ENCODE measurements at places on chromosomes 12 and 14.

DNA sequence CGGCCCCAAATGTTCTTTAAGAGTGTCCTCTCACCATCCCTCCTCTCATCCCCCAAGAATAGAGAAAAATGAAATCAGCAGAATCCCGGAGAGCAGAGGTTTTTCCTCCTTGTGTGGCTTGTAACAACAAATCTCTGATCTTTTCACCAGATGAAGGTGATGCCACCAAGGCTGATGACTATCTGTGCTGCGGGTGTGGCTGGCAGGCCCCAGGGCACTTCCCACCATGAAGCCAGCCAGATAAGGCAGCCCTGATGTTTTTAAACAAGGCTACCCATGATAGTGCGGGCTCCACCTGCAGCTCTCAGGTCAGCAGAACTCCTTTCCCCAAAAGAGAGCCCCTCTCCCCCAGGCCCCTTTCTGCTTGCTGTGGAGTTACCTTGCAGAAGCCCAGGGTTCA is 58.0 kb upstream of the PARP11 start:
- no peak for DNase-seq

DNA sequence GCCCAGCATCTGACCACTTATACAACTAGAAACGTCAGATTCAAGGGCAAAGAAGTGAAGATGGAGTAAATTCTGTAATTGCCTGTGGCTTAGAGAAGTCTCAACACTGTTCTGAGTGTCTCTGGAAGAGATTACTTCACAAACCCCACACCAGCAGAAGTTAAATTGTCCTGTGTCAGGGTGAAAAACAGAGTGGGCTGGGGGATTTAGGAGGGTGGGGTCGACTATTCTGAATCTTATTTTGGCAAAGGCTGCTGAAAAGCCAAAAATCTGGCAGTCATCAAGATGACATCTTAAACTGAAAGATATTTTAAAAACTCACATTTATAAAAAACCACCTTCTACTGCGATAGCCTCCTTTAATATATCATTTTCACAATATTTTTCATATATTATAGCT is 180.8 kb downstream of the KLHL28 start:
- DNase-seq, result no peak

- DNase-seq, result no peak
Measured at GRCh38 chr14:77557391-77557790, 58.8 kb upstream of the ISM2 start.

GRCh38 chr12:12947902-12948301 is 4.1 kb downstream of the GPRC5D start:
- DNase-seq, result no peak

GRCh38 chr14:76490735-76491134 is 114.8 kb downstream of the ESRRB start:
- DNase-seq, result no peak

GRCh38 chr12:131385313-131386166 is 325.4 kb upstream of the SFSWAP start:
- DNase-seq, result no peak

DNA sequence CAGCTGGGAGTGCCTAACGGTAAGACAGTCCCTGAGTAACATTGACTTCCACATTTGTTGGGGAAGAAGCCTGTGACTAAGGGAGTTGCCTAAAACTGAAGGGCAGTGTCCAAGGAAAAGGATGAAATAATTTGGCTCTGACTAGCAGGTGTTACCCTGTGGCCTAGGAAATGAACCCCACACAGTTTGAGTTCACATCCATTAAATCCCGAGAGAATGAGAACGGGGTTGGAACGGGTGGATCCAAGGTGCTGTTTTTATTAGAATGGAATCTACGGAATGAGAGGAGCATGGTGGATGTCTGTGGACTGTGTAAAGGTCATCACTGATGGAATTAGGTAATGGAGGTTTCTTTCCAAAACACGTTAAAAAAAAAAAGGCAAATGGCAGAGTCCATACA is 324.0 kb downstream of the MED13L start:
- no peak for DNase-seq

DNA sequence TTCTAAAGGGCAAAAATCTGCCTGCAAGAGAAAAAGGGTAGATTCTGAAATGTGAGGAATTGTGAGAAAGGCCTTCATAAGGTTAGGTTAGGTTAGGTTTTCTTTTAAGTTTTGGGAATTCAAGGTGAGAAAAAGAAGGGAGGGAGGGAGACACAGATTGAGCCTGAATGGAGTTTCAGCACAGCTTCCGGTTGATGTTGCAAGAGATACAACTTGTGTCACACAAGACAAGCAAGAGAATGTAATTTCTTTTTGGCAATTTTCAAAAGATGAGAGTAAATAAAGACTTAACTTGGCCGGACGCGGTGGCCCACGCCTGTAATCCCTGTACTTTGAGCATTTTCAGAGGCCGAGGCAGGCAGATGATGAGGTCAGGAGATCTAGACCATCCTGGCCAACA is 63.8 kb downstream of the CPSF2 start:
- DNase-seq, result no peak

DNA sequence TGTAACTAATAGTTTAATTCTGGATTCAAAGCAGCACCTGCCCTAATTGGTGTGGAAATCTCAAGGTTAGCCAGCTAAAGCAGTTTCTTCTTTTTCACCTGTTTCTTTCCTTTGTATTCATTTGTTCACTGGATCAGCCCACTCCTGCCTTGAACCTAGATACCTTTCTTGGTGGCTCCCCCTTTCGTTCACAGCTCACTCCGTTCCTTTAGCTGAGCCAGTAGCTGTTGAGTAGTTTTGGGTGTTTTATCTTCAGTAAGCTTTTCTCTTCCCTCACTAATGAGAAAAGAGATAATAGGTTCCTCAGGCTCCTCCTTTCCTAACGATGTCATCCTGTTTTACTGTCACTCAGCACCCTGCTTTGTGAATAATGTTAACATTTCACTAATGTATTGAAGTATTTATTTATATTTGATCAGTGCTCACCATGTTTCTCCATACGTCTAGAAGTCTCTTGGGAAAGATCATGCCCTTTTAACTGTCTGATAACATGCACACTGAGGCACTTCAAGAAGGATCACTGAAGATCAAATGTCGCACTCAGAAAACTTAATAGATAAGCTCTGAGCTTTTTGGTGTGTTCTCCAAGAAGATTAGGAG is 121.1 kb downstream of the TGFB3 start:
- no peak for DNase-seq

- no peak for DNase-seq
Measured at GRCh38 chr14:97028382-97028781, 231.2 kb downstream of the VRK1 start.

GRCh38 chr12:85603556-85603955 is 232.7 kb downstream of the RASSF9 start:
- DNase-seq, result no peak

GRCh38 chr12:103529306-103529705 is 33.5 kb upstream of the C12orf42 start:
- DNase-seq, result no peak

DNA sequence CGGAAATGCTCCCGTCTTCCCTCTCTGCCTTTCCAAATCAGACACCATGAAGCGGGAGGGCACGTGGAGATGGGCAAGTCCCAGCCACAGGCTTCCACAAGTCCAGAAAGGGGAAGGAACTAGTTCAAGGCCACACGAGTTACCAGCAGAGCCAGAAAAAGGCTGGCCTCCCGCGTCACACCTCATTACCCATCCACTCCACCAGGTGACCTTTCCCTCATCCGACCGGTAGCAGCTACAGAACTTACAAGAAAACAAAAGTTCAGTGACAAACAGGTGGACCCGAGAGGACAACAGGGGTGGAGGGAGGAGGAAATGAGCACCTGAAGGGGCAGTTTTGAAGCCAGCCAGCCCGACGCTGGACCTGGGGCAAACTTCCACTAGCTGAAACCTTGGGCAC is 46.9 kb downstream of the CHGA start:
- no peak for DNase-seq

DNA sequence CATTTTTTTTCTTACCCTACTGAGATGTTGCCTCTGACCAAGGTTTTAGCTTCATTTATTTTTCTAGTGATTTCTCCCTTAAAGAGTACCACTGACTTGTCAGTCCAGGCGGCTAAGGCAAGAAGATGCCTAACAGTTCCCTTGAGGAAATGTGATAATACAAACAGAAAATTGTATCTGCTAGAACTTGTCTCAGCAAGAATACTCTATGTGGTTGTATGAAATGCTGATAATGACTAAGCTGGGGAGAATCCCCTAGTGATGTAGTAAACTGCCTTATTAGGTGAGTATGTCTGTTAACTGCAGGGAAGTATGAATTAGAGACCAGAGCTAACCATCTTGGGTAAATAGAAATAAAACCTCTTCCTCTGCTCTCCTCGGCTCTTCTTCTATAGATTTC is 6.7 kb downstream of the C12orf54 start:
- DNase-seq, result no peak

- DNase-seq, result no peak
Measured at GRCh38 chr12:68876461-68876860, 56.5 kb downstream of the CPM start.

GRCh38 chr14:93076755-93077154 is 39.0 kb downstream of the ITPK1 start:
- no peak for DNase-seq

DNA sequence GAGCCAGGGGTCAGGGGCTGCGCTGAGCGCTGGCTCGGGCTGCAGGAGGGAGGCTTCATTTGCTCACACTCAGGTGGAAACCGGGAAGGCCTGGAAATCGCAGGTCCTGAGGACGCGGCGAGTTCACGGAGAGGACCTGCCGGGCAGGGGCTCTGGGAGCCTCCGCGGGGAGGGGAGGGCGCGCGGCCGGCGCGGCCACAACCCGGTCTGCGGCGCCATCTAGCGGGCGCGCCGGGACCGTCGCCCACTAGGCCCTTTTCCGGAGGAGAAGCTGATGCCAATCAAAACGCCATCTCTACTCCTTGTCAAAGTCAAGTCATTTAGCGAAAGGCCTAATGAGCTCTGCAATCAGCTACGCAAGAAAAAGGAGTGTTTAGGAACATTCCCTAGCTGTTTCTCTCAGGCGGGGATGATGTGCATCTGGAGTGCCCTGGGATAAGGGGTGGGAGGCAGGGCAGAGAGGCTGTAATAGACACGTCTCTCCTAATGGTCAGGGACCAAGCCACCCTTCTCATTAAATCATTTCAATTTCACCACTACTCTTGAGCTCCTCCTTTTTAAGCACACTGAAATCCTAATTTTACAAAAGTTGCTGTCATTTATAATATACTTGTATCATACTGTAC is 885.8 kb upstream of the TMEM132C start:
- DNase-seq, result peak; percentile 3

- peak; percentile 32 for DNase-seq
Measured at GRCh38 chr12:130761537-130762318, 45.6 kb upstream of the RIMBP2 start.

DNA sequence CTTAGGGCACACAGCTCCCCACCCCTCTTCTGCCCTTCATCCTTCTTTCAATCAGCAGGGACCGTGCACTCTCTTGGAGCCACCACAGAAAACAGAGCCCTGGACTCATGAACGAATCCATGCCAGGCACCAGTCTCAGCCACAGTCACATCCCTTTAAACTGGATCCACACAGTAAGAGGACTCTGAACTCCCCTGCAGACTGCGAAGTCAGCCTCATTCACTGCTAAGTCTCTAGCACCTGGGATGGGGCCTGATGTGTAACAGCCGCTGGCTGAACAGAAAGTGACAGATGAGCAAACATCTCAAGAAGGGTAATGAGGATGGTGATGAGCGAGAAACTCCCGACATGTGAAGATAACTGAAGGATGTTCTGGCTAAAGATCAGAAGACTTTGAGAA is 45.8 kb upstream of the IQSEC3 start:
- no peak for DNase-seq

GRCh38 chr12:101468948-101469347 is 6.2 kb upstream of the SPIC start:
- no peak for DNase-seq

DNA sequence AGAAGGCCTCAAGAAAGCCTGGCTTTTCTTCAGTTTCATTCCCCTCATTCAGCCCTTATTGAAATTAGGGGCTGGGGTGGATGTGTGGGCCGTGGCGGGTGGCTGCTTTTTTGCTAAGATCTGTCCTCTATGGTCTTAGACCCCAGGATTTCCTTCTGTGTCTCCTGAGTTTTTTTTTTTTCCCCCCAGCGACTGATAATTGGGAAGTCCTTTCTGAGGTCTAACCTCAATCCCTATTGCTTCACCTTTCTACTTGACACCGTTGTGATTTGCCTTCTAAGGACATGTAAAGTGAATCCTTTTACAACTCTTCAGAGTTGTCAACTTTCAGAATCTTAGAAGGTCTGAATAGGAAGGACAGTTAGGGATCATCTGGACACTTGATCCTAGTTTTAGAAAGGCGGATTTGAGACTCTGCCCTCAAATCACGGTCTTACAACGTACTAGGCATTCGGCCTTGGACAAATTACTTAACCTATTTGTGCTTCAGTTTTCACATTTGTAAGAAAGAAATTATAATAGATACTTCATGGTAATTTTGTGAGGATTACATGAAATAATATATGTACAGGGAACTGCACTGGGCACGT is 4.4 kb downstream of the GPR84 start:
- DNase-seq, result no peak

- DNase-seq, result no peak
Measured at GRCh38 chr14:96109596-96110355, 70.6 kb downstream of the C14orf132 start.

DNA sequence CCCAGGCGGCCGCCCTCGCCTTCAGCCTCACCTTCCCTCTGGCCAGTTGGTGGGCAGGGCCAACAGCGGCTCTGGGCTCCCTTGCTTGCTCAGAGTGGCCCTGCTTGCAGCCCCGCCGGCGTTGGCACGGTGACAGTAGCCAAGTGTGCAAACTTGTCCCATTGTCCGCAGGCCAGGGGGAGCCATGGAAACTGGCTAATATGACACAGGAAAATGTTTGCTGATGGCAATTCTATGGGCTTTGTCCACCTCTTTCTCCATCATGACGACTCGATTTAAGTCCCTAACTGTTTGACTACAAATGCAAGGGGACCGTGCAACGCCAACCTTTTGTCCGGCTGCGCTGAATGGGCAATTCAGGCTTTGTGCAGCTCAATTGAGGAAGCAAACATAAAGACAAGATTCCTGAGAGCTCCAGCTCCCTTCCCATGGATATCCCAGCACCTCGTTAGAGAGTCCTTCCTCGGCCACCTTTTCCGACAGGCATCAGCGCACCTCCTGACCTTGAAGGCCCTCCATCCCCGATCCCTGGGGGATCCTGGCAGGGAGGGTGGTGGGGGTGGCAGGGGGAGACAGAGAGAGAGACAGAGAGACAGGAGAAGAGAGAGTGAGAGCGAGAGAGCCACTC is 785 bp upstream of the FAM181A start:
- DNase-seq, result no peak

Measured in activated T-helper 1 cell treated with anti-CD3 and anti-CD28 coated beads, Interleukin-2, amount 50 U/mL, for 16 hours (primary cell).